ENCODE measurements at places on chromosomes 7 and 10.

- DNase-seq: no peak
Measured at GRCh38 chr10:117519286-117519685, 23.3 kb upstream of the EMX2 start.

- no peak for DNase-seq
Measured at GRCh38 chr7:73341877-73342276, 13.9 kb downstream of the FKBP6 start.

DNA sequence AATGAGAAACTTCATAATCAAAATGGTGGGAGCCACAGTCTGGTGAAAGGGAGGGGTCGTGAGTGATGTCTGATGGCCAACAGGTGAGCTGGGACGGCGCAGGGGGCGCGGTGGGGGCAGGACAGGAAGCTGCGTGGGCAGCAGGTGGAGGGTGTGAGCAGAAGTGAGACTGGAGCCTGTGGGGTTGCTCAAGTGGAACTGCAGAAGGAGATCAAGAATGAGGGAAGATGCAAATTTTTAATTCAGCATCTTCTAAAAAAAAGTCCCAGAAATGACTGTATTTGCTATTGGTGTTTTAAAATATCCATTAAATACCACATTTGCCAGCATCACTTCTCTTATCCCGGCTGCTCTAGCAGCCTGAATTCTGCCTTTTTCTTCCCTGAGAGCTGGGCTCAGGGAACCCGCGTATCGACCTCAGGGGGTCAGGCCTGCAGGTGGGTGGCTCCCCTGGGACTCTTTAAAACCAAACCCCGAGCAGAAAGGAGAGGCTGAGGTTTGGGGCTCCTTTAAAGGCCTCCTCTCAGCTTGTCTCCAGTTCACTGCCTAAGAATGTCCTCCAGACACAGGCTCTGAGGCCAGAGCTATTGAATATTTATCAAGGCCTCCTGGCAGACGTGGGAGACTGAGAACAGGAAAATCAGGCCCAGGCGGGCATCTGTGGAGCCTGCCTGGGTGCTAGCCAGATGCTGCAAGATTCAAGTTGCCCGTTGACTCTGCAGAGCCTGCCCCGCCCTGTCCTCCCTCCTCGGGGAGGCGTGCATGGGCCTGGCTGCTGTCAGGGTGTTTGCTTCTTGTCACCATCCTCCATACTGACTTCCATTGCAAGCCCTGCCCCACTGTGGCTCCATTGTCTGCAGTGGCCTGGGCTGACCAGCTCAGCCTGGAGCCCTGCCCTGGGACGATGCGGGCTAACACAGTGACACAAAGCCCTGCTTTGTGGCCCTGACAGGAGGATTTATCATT is 53.9 kb downstream of the SYPL1 start:
- no peak for DNase-seq

DNA sequence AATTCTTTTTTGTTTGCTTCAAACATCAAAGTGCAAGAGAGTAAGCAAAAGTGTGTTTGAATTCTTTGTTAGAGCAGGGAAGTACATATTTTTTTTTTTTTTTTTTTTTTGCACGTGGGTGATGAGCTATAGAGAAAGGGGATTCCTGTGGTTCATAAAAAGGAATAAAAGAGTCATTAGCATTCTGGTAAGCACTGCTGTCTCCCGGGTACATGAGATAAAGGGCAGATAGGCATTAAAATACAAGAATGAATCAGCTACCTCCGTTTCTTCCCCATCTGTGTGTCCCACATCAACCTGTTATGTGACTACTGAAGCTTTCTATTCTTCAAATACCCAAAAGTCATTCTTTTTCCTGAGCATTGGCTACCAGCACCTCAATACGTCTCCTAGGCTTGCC is 102.4 kb upstream of the SEMA3D start:
- no peak for DNase-seq

GRCh38 chr7:122310119-122311021 is 5.8 kb upstream of the FEZF1 start:
- DNase-seq: no peak

GRCh38 chr10:101233863-101234262 is 4.6 kb upstream of the LBX1 start:
- no peak for DNase-seq

DNA sequence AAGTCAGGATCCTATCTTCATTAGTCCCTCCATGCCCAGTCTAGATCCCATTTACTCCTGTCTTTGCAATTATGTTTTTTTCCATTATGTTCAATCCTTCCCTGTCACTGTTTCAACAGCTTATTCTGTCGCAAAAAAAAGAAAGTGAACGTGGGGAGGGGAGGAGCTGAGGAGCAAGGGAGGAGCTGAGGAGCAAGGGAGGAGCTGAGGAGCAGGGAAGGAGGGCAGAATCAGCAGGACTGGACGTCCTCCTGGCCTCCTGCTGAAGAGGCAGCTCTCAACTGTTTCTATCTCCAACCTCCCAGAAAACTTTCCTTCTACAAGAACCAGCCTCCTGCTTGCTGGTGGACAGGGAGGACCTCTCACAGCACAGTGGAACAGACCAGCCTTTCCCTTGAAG is 26.0 kb downstream of the LARP4B start:
- peak; percentile 1 for DNase-seq

GRCh38 chr7:91293136-91293535 is 28.9 kb downstream of the FZD1 start:
- DNase-seq: no peak

GRCh38 chr7:114885836-114886235 is 36.1 kb upstream of the MDFIC start:
- DNase-seq: no peak

DNA sequence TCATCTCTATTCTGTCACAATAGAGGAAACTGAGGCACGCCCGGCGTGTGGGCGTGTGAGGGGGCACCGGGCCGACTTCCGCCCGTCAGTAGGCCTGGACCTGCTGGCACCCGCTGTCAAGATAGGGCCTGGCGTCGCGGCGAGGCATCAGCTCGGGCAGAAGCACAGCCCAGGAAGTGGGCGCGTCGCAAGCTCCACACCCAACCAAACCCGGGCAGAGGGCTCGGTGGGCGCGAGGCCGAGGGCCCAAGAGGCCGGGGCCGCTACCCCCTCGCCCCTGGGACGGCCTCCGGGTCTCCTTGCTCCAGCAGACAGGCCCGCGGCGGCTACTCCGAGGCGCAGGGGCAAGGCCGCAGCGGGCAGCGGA is 91.2 kb downstream of the SPAG6 start:
- DNase-seq: no peak

DNA sequence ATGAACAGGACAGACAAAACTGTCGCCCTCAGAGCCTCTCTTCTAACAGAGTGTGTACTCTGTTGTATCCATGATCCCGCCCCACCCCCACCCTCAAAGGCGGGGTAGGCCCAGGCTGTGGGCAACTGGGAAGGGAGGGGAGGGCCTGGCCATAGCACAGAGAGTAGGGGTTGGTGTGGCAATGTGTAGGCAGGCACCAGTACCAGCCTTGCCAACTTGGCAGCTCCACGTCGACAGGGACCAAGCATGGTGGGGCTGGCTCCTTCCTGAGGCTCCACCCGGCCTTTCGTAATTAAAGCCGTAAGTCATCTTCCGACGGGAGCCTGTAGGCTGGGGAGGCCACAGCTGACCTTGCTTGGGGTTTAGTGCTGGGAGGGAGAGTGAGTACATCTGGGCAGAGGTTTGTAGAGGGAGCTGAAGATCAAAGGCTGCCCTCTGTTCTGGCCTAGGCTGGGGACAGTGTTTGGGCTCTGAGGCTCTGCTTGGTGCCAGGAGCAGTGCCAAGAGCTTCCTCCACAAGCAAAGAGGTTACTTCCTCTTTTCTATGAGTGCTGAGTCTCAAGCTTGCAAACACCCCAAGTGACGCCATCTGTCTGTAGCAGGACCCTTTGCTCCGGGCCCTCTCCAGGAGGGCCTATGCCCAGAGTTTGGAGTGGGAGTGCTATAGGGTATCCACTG is 121.6 kb downstream of the C10orf105 start:
- DNase-seq: no peak

DNA sequence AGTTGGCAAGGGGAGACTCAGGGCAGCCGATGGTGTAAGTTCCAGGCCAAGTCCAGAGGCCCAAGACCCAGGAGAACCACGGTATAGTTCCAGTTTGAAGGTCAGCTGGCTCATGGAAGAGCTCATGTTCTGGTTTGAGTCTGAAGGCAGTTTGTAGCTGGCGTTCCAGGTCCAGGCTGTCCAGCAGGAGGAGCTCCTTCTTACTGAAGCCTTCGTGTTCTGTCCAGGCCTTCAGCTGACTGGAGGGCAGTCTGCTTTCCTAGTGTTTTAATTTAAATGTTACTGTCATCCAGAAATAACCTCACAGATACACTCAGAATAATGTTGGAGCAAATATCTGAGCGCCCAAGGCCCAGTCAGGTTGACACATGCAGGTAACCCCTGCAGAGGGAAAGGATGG is 4.2 kb downstream of the SUN1 start:
- DNase-seq: peak; percentile 39

DNA sequence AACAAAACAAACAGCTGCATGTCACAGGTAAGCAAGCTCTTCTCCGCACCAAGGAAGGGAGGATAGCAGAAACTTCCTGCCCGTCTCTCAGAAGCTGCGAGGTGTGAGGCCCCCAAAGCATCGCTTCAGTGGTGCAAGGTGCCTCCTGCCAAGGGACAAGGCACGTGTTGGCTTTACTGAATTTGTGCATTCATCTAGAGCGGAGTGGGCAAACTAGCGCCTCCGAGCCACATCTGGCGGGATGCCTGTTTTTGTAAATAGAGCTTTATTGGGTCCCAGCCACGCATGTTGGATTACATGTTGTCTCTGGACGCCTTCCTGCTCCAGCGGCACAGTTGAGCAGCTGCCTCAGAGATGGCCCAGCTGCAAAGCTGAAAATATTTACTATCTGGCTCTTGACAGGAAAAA is 27.7 kb downstream of the PHYH start:
- no peak for DNase-seq

- no peak for DNase-seq
Measured at GRCh38 chr10:121601458-121601857, 3.2 kb upstream of the FGFR2 start.

- DNase-seq: no peak
Measured at GRCh38 chr7:79749856-79750255, 296.4 kb upstream of the MAGI2 start.

DNA sequence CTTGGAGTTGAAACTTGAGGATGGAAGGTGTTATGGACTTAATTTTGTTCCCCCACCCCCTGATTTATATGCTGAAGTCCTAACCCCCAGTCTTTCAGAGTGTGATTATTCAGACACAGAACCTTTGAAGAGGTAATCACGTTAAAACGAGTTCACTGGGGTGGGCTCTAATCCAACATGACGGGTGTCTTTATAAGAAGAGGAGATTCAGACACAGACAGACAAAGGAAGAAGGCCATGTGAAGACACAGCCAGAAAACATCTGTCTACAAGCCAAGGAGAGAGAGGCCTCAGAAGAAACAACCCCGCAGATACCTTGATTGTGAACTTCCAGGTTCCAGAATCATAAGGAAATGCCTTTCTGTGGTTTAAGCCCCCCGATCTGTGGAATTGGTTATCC is 37.0 kb downstream of the GHRHR start:
- no peak for DNase-seq

GRCh38 chr7:156534925-156535324 is 105.6 kb upstream of the RNF32 start:
- no peak for DNase-seq

- DNase-seq: peak; percentile 33
Measured at GRCh38 chr7:116122972-116123595, 87.3 kb upstream of the TES start.

GRCh38 chr7:42272793-42273665 is 36.0 kb upstream of the GLI3 start:
- DNase-seq: peak; percentile 52

- DNase-seq: no peak
Measured at GRCh38 chr7:46811529-46811928, 770.4 kb downstream of the TNS3 start.

- no peak for DNase-seq
Measured at GRCh38 chr10:971150-971542, 17.1 kb upstream of the GTPBP4 start.

DNA sequence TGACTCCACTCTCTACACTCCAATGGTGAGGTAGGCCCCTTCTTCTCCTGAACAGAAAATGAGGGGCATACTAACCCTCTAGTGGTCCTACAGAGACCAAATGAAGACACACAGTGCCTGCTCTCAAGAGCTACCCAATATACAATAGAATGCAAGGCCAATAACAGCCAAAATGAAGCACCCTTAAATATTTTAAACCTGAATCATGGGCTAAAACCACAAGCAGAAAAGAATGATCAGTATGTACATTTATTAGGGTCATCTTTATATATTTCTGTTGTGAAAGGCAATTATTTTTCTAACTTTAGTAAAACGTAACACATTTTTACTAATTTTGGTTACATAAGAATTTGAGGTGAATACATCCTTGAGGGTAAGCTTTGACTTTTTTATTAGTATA is 49.9 kb upstream of the COL1A2 start:
- DNase-seq: no peak

GRCh38 chr10:112898540-112899390 is 51.3 kb upstream of the TCF7L2 start:
- no peak for DNase-seq

Data from NCI-H460 (cell line).